Activated T-cell treated with anti-CD3 and anti-CD28 coated beads for 24 hours (primary cell): ENCODE measurements at places on chromosomes 2 and 18.

DNA sequence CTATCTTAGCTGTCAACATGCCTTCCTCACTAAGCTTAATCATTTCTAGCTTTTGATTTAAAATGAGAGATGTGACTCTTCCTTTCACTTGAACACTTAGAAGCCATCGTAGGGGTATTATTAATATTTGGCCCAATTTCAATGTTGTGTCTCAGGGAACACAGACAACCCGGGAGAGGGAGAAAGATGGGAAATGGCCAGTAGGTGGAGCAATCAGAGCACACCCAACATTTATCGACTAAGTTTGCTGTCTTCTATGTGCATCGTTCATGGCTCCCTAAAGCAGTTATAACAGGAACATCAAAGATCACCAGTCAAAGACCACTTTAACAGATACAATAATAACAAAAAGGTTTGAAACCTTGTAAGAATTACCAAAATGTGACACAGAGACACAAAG is 110.2 kb downstream of the OLA1 start:
- DNase-seq, result no peak

GRCh38 chr2:197354169-197354558 is 43.6 kb upstream of the ANKRD44 start:
- no peak for DNase-seq

GRCh38 chr2:145530653-145531052 is 1010.7 kb upstream of the ZEB2 start:
- no peak for DNase-seq

GRCh38 chr2:101679037-101679726 is 18.3 kb upstream of the MAP4K4 start:
- no peak for DNase-seq

DNA sequence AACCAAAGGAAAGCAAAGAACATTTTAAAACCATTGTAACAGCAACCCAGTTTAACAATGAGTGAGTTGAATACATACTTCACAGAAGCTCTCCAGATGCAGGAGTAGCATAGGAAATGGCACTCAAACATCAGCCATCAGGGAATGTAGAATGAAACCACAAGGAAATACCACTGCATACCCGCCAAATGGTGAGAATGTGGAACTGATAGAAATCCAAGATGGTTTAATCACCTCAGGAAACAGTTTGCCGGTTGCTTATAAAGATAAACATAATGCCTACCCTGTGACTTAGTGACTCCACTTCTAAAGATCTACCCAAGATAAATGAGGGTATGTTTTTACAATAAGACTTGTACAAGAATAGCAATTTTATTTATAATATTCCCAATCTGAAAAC is 132.0 kb downstream of the GALNT1 start:
- no peak for DNase-seq

GRCh38 chr2:74819702-74820101 is 14.2 kb upstream of the HK2 start:
- DNase-seq, result no peak

GRCh38 chr2:224937887-224938286 is 104.4 kb downstream of the DOCK10 start:
- no peak for DNase-seq

- no peak for DNase-seq
Measured at GRCh38 chr2:235414422-235414821, 79.4 kb upstream of the AGAP1 start.

GRCh38 chr2:136093583-136093982 is 24.4 kb downstream of the CXCR4 start:
- no peak for DNase-seq

- DNase-seq, result no peak
Measured at GRCh38 chr2:151120011-151120410, 141.7 kb downstream of the RBM43 start.

- no peak for DNase-seq
Measured at GRCh38 chr2:3647831-3648651, 10.0 kb upstream of the ALLC start.

DNA sequence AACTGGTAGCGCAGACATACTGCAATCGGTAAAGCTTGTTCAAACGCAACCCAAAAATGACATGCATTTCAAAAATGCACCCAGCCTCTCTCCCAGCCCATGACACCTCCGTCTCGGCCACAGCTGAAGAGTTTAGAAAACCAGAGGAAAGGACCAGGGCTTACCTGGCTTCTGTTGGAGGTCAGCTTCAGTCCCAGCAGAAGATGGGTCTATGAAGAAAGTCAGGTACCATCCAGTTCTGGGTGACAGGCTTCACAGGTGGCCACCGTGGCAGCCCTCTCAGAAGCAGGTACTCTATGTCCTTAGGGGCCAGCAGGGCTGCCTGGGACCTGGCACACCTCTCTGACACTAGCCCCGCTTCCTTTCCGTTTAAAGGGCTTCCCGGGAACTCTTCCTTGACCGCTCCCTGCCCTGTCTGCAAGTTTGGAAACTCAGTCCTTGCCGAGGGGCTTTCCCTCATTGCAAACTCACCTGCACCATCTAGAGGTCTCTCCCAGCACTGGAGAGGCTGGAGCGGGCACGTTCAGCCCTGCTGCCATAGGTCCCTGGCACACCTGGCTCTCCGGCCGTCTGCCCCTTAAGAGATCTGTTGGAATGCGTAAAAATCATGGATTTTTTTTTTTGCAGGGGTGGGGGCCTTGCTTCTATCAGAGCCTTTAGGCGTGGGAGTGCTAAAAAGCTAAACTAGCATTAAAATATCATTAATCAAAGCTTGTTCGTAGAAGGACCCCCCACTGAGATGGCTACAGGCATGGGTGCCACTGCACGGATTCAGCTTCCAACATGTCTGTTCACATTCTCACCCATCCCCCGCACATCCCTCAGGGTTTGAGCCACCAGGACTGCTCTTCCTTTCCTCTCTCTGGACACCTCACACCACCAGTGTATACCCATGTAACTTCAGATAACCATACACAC is at the start of gene EDAR:
EDAR (minus strand) TSS at position 425 of the 918 bp plus-strand sequence. CDS start 58,206 bp downstream, outside the sequence.
- DNase-seq, result peak; percentile 16

- no peak for DNase-seq
Measured at GRCh38 chr2:109129921-109130722, 1.1 kb downstream of the SH3RF3 start.

DNA sequence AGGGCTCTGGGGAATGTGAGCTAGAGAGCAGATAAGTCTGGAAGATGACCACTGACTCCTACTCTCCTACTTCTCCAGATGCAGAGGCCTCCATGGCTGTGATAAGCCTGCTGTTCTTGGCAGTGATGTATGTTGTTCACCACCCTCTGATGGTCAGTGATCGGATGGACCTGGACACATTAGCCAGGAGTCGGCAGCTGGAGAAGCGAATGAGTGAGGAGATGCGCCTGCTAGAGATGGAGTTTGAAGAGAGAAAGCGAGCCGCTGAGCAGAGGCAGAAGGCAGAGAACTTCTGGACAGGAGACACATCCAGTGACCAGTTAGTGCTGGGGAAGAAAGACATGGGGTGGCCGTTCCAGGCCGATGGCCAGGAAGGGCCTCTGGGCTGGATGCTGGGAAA is 1.4 kb downstream of the ITPRIPL1 start:
- no peak for DNase-seq

DNA sequence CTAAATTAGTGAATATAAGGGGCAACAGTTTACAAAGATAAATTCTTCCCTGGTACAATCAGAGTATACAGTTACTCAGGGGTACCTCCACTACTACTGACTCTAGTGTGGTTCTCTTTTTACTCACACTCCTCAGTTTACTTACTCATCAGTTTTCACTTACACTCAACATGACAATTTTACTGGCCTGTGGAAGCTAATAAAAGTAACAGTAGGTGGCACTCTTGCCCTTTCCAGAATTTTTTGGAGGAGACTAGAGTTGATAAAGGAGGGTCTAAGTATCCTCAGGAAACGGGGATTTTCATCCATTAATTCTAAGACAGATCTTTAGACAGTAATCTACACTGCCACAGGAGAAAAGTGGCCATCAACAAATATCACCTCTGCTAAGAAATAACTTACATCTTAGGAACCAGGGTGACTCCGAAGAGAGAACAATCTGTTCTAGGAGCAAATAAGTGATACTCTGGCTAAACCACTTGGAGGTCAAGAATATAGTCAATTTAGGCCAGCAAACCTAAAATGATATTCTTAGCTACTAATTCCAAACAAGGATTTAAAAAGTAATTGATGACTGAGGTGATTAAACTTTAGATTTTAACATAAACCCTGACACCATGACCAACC is 61.3 kb downstream of the ATL2 start:
- DNase-seq, result peak; percentile 24

GRCh38 chr2:29281086-29281915 is 166.1 kb downstream of the CLIP4 start:
- DNase-seq, result no peak

- no peak for DNase-seq
Measured at GRCh38 chr2:151297882-151298281, 8.4 kb upstream of the NMI start.

- DNase-seq, result no peak
Measured at GRCh38 chr2:238941262-238941792, 93.4 kb downstream of the TWIST2 start.

- no peak for DNase-seq
Measured at GRCh38 chr2:169510496-169510895, 994 bp downstream of the KLHL41 start.

DNA sequence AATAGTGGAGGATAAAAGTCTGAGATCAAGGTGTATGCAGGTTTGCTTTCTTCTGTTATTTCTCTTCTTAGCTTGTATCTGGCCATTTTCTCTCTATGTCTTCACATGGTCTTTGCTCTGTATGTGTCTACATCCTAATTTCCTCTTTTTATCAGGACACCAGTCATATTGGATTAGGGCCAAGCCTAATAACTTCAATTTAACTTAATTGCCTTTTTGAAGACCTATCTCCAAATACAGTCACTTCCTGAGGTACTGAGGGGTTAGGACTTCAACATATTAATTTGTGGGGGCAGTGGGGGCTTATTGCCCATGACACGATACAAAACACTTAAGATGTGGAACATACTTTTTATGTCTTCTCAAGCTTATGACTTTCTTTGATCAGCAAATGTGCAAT is 632.9 kb upstream of the CELF4 start:
- no peak for DNase-seq

DNA sequence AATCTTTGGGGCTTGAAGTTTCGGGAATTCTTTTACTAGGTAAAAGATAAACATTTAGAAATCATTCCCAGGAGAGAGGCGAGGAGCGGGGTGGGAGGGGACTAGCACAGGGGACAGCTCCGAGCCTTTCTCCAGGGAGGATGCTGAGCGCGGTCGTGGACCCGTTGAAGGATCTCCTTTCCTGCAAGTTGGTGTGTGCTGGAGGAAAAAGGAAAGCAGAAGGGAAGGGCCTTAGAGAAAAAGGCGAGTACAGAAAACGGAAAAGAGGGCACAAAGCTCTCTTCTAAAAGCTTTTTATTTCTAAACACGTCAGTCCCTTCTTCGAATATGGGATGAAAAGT is 640 bp downstream of the SLC39A6 start:
- DNase-seq, result no peak

- no peak for DNase-seq
Measured at GRCh38 chr2:24206242-24206641, 31.4 kb downstream of the FAM228A start.

DNA sequence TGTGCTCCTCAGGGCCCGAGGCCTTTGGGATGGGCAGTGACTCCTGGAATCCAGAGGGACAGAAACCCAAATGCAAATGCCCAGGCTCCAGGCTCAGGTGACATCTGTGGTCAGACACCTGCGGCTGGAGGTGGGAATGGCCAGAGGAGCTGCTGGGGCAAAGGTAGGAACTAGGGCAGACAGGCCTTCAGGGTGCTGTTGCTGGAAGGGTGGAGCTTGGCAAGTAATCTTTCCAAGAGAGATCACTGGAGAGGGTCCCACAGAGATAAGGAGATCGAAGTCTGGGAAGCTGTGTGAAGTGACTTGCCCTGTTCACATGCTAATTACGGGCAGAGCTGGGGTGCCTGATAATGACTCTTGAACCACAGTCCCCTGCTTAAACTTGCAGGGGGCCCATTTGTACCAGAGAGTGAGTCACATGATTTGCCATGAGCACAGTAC is 82.4 kb downstream of the ACAA2 start:
- DNase-seq, result no peak

- no peak for DNase-seq
Measured at GRCh38 chr2:65846989-65847678, 414.7 kb upstream of the SPRED2 start.

DNA sequence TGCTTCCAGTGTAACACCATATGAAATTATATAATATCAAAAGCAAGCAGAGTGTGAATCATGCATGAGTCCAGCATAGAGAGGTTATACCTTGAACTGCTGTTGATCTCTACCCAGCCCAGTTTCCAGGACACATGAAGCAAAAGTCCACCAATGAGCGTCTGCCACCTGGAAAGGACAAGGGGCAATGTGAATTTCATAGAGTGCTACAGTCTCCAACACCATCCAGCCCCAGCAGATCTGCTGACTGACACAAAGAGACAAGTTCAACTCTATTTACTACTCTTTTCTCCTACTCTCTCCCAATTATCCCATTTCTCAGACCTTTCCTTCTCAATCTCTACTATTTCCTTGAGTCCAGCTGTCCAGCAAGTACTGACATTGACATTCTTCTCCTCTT is 31.8 kb upstream of the RIOK3 start:
- no peak for DNase-seq

GRCh38 chr2:167054881-167055280 is 166.6 kb downstream of the XIRP2 start:
- no peak for DNase-seq

DNA sequence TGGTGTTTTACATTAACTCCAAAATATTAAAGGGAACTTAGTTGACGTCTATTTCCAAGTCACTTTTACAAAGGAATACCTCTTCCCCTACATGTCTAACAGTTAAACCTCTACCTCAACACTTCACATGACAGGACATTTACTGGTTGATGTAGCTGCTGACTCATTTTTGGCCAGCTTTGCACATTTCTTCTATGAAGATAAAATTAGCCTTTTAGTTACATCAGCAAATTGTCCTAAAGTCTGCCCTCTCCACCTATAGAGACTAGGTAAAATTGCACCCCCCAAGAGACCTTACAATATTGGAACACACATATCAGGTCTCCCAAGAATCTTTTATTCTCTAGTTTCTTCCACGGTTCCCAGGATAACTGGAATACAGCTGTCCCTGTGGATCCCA is 10.1 kb upstream of the CERS6 start:
- DNase-seq, result no peak

GRCh38 chr2:168565112-168565511 is 109.0 kb downstream of the CERS6 start:
- no peak for DNase-seq

- no peak for DNase-seq
Measured at GRCh38 chr2:41283079-41283775, 764.6 kb upstream of the PKDCC start.

DNA sequence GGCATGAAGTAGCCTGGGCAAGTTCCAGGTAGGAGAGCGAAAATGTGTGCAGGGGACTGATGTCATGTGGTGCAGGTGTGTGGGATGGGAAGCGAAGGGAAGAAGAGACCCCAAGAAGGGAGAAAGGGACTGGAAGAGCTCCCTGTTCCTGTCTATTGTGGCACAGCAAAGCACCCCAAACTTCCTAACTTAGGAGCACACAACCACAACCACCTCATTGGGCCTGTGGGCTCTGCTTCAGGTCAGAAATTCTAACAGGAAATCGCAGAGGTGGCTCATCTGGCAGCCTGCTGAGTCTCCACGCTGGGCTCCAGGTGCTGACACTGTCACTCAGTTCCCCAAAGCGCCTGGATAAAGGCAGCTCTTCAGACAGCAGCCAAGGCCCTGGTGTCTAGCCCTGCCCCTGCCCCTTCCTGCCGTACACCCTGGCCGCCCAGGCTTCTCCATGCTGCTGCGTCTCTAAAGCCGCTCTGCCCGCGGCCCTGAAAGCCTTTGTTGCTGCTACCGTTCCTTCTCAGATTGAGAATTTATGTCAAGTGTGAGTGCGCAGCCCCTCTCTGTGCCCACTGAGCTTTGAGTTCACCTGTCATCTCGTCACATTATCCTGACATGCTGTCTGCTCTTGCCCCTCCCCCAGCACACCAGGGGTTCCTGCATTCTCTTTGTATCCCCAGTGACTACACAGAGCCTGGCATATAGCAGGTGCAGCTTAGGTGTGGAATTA is 140.2 kb upstream of the BCL2L11 start:
- no peak for DNase-seq
